ENCODE measurements at places on chromosomes 2 and 18.

GRCh38 chr2:173986805-173987204, 21.6 kb upstream of the SP3 start:
- DNase-seq, result no peak

- DNase-seq, result no peak
Observed at GRCh38 chr2:8554296-8554806, 127.5 kb upstream of the ID2 start.

DNA sequence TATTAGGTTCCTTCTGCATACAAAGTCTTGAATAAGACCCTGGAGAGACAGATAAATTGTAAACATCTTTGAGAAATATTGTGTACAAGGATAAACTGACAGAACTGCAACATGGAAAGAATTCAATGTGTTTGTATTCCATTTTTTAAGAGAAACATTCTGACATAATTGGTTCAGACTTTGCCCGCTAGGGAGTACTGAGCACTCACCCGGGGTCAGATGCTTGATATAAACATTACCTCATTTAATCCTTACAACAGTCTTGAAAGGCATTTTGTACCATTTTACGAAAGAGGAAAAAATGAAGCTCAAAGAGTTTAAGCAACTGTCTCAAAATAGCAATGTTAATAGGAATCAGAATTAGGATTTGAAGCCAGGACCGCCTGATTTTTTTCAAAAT, 416.7 kb upstream of the CRIM1 start:
- DNase-seq, result no peak

DNA sequence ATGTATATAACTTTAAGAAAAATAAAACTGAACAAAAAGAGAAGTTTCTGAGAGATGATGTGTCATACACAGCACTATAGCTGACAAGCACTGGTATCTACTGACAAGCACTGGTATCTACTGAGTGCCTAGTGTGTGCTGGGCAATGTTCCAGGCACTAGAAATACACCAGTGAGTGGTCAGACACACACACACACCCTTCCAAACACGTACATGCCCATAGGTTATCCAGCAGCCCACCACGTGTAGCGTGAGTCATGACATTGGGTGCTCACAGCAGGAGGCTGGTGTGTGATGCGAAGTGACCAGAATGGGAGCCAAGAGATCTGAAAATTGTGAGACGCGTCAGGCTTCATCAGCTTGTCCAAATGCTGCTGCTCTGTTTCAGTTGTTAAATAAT, 12.2 kb upstream of the GNAL start:
- DNase-seq, result no peak

DNA sequence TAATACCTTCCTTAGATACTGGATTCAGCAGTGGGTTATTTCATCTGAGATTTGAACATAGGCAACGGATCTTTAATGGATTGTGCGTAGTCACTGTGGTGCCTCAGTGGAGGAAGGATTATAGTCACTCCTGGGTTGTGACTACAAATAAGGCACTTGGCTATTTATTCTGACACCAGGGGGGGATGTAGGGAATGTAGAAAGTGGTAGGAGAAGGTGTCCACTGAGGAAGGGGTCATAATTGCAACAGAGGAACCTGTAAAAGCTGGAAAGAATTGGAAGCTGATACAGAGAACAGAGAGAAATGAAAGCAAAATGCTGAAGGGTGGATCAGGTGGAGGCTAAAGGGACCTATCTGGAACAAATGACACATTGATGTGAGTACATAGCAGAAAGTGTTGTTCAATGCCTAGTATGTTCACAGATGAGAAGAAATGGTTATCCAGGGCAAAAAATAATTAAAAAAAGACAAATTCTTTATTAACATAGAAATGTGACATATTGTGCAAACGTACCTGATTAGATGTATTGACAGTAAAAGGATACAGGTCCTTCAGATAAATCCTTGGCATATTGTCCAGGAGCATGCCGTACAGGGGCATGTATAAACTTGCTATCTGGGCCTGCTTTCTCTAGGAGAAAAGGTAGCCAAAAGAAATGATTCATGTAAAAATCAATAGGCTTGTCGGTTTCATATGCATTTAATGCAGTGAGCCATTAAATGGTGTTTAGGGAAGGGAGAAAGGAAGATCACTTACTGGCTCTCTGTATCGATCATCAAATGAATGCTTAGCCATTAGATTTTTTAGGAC, 91.2 kb upstream of the CCDC195 start:
- DNase-seq, result no peak

DNA sequence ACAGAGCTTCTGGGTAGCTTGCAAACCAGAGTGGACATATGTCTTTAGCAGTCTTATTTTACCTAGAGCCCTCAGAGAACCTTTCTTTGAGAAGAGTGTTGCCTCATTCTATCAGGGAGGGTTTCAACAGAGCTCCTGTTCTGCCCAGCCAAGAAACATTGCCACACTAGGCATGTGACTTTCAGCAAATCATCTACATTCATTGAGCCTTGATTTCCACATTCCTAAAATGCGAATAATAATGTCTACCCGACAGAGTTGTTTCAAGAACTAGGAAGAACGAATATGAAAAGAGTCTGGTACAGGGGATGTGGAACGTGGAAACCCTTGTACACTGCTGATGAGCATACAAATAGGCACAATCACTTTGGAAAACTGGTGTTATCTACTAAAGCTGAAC, 7.8 kb upstream of the PRKAG3 start:
- no peak for DNase-seq

- DNase-seq, result no peak
Observed at GRCh38 chr18:10558243-10558966, 32.6 kb downstream of the NAPG start.

DNA sequence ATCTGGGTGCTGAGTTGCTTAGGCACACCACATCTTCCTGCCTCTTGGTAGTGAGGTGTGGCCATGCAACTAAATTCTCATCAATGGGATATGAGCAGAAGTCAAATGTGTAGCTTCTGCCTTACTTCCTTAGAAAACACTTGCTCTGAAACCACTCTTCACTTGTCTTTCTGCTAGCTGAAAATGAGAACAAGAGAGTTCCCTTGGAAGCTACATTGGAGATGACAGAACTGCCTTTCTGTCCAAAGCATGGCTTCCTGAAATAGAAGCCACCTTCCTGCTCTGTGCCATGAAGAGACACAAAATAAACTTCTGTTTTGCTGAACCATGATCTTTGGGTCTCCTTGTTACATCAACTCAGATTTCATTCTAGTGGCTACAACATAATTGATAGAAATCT, 659.9 kb downstream of the IRS1 start:
- no peak for DNase-seq

GRCh38 chr2:238127165-238128060, 11.1 kb upstream of the KLHL30 start:
- no peak for DNase-seq

DNA sequence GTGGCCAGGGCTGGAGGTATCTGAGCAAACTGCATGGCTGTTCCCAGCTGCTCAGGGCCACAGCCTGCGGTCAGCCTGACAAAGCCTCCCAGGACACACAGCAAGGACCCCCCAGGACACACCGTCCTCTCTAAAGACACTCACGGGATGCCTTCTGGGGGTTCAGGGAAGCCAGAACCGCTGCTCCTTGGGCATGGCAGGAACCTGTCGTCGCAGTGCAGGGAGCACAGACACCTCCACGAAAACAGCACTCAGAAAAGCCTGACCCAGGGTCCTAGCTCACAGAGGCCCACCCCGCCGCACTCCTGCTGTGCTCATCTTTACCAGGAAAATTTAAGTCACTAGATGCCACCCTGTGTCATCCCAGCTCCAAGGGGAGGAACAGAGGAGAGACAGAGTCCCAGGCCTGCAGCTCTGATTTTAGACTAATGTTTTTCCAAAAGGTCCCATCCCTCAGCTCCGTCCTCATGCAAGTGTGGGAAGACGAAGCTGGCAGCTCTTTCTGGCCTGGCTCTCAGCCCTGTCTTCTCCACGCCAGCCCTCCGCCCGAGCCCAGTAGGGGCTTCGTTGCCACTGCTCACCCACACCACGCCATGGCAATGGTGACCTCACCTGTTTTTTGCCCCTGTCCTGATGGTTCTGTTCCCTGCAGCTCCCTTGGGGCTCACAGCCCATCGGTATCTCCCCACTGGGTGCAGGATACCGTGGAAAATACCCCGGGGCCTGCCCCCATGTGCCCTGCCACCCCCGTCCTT, 23.9 kb upstream of the SLC66A3 start:
- no peak for DNase-seq

- DNase-seq, result no peak
Observed at GRCh38 chr2:45140675-45141074, 131.4 kb upstream of the SIX2 start.

- DNase-seq, result no peak
Observed at GRCh38 chr18:3059272-3059671, 46.3 kb upstream of the LPIN2 start.

DNA sequence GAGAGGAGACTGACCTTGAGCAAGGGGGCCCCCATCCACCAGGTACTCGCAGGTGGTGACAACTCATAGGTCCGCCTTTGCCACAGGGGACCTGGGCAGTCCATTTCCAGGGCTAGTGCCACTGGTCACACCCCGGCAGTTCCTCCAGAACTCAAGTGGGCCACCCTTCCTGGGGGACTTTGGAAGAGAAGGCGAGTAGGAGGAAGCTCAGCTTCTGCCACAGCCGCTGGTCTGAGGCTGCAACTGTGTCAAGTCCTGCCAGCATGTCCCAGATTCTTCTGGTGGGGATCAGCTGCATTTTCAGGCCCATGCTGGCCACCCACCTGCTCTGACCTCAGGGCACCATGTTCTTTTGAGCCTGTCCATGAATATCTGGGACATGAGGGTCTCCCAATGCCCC, 423.9 kb upstream of the MYT1L start:
- DNase-seq, result no peak

GRCh38 chr2:101524806-101525430, 50.0 kb upstream of the RFX8 start:
- no peak for DNase-seq

DNA sequence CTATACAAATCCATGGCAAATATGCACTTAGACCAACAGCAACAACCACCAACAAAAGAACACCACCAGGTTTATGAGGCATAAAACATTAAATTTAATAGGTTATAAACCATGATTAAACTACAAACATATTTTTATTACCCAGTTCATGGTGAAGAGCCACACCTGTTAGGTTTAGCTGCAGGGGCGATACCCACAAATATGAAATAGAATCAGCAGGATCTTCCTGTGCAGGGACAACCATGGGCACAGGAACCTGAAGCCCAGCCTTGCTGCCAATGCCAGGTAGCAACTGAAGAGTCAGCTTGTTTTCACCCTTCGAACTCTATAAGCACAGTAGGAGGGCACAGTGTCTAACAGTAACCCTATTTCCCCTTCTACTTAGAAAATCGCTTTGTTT, 675.0 kb downstream of the SATB2 start:
- no peak for DNase-seq

- DNase-seq, result no peak
Observed at GRCh38 chr2:217833439-217833838, 169.4 kb downstream of the TNS1 start.

DNA sequence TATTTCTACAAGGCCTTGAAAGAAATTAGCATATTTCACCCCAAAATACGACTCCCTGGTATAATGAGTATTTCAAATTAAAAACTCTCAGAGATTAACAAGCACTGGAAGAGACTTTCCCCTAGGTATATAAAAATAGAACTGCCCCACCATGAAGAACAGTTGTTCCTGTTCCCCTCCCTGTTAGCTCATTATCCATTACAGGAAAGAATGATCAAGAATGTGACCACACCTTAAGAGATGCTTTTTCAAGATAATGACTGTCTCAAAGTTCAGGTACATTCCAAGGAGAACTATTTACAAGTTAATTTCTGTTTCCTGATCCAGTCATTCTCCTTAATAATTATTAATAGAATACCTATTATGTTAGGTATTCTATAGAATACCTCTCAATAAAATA, 1220.6 kb upstream of the CDH2 start:
- no peak for DNase-seq

DNA sequence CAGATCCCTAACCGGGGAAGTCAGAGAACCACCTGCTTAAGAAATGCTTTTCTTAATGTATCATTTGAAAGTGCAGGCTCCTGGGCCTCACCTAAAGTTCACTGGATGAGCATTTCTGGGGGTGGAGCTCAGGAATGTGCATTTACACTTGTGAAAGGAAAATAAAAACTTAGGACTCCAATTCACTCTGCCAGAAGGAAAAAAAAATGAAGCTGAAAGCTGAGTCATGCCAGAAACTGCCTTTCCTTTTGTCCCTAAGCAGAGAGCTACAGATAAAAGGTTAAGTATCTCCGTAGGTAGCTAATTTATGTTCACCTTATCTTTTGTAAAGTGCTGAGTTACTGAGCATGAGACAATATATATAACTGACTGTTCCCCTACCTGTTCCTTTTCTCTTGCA, 229.5 kb upstream of the MEX3C start:
- DNase-seq, result no peak

GRCh38 chr2:26144953-26145680, 27.8 kb upstream of the GAREM2 start:
- peak; percentile 28 for DNase-seq

DNA sequence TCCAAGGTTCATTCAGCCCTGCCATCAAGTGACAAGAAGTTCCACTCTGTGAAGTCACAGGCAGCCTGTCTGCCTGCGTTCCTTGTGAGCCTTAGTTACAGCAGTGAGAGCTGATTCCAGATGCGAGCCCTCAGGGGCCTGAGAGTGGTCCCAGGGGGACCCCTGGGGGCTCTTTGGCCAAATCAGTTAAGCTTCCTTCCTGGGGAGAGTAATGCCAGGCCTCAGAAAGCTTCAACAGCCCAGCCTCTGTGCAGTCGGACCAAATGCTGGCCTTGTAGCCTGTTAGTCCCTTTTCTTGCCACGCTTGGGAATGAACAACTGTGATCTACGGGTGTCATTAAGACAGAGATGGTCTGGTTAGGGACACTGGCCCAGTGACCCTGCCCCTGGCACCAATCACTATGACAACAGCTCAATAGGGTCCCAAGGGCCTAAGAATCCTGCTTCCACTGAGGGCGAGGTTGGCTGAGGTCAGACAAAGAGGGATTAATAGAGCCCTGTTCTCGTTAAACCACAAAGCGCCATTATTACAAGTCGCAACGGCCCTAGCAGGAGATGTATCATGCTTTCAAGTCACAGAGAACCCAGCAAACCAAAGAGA, 50.9 kb downstream of the HS1BP3 start:
- DNase-seq, result no peak

- no peak for DNase-seq
Observed at GRCh38 chr2:212923393-212923792, 228.0 kb downstream of the IKZF2 start.

GRCh38 chr2:125643585-125643984, 1012.4 kb upstream of the GYPC start:
- DNase-seq, result no peak

All from NCI-H187 (cell line).